Glutamatergic neuron (in vitro differentiated cells): ENCODE measurements at places on chromosomes 12 and 14. TPM values are rescaled to one million over a fixed set of nuclear protein-coding genes. Genes with fewer than 3 reads are reported as not detected.
A peak's percentile ranks its signal among the peaks of the same experiment; 100 is the strongest.

DNA sequence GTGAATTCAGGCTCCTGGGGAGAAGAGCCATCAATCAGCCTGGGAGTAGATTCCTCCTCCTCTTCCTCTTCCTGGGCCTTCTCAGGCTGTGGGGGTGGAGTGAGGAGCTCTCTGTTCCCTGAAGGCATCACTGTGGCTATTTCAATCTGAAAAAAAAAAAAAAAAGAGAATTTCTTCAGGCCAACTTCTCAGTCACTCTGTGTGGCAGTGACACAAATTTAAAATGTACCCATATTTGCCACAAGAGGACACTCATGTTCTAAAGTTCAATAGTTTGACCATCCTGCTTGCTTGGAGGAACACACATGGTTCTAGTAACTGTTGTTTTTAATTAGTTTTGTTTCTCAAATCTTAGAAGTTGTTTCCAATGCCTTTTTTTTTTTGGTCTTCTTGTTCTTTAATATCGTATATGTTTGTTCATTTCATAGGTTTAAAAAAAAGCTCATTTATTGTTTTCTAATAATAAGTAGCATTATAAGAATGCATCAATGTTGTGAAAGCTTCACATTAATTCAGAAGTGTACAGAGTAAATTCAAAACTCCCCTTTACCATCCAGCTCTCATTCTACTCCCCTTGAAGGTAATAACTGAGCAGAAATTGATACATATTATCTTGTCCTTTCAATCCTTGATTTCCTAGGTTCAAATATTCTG, 23.3 kb upstream of the CCER1 start:
- peaks cover 6% of the 10 kb centered on the region for H3K4me1 ChIP-seq
- H3K27me3 ChIP-seq: no peaks in the 10 kb centered on the region
- no peak overlapping the region for H3K4me3 ChIP-seq

- H3K27me3 ChIP-seq: peaks cover 6% of the 10 kb centered on the region
- DNase-seq: no peak
- no peaks in the 10 kb centered on the region for H3K36me3 ChIP-seq
- peaks cover 5% of the 10 kb centered on the region for H3K4me1 ChIP-seq
These were observed 29.7 kb downstream of the ESRRB start for GRCh38 chr14:76405627-76406026.

DNA sequence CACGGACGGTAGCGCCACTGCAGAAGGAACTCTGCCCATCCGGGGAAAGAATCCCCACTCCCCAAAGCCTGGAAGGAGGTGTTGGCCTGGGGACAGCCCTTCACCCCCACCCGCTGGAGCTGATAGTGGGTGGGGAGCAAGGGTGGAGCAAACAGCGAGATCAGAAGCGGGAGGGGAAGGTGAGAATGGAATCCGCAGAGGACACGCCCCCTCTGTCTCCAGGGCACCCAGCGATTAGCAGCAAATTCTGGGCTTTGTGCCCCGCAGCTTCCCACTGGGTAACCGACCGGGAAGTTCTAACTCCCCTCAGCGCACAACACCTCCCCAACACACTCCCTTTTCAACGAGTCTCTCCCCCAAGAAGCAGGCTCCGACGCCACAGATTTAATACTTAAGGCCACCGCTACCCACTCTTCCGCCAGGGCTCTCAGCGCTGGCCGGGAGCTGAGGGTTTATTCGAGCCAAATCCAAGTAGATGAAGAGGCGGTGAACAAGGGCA, 1.4 kb downstream of the SLC25A29 start:
- peak overlapping the region; percentile 83 for H3K27ac ChIP-seq
- peaks cover 9% of the 10 kb centered on the region for H3K27me3 ChIP-seq
- no peak for DNase-seq
- peaks cover 16% of the 10 kb centered on the region for H3K4me1 ChIP-seq

- no peak overlapping the region for H3K27ac ChIP-seq
- no peaks in the 10 kb centered on the region for H3K4me1 ChIP-seq
- H3K36me3 ChIP-seq: peaks cover 19% of the 10 kb centered on the region
- no peak overlapping the region for H3K4me3 ChIP-seq
- H3K27me3 ChIP-seq: peaks cover 1% of the 10 kb centered on the region
These were observed 36.1 kb downstream of the PARP11 start for GRCh38 chr12:3837049-3837448.

Gene TULP3
- total RNA-seq: 12.5 TPM

Gene KLRK1
- total RNA-seq: not detected

Gene VRTN
- 0.15 TPM for total RNA-seq

- H3K4me3 ChIP-seq: no peak overlapping the region
- no peak for DNase-seq
- no peaks in the 10 kb centered on the region for H3K36me3 ChIP-seq
- no peak overlapping the region for H3K27ac ChIP-seq
- H3K27me3 ChIP-seq: no peaks in the 10 kb centered on the region
These were observed 104.6 kb downstream of the EGLN3 start for GRCh38 chr14:33846100-33846824.

Gene GPRC5D
- total RNA-seq: not detected

- DNase-seq: no peak
- H3K27me3 ChIP-seq: peaks cover 4% of the 10 kb centered on the region
- peaks cover 28% of the 10 kb centered on the region for H3K4me1 ChIP-seq
- no peak overlapping the region for H3K27ac ChIP-seq
These were observed 10.5 kb downstream of the WNT5B start for GRCh38 chr12:1639538-1639937.

DNA sequence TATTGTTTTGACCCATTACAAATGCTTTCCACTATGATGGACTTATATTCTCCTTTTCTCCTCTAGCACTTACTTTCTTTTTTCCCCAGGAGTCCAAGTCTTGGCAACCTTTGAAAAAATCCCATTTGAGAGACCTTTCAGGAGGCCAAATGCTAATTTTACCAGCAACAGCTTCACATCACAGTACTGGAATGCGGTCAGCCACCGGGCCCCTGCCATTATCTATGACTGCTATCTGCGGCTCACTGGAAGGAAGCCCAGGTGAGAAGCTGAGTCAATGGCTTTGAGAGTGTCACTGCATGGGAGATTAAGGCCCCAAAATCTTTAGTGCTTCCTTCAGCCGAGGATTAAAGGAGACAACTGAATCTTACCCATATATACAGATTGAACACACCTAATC, 64.2 kb downstream of the ERGIC2 start:
- H3K4me1 ChIP-seq: no peaks in the 10 kb centered on the region
- no peak overlapping the region for H3K4me3 ChIP-seq
- no peaks in the 10 kb centered on the region for H3K36me3 ChIP-seq
- no peak for DNase-seq
- H3K27ac ChIP-seq: no peak overlapping the region
- H3K27me3 ChIP-seq: no peaks in the 10 kb centered on the region

DNA sequence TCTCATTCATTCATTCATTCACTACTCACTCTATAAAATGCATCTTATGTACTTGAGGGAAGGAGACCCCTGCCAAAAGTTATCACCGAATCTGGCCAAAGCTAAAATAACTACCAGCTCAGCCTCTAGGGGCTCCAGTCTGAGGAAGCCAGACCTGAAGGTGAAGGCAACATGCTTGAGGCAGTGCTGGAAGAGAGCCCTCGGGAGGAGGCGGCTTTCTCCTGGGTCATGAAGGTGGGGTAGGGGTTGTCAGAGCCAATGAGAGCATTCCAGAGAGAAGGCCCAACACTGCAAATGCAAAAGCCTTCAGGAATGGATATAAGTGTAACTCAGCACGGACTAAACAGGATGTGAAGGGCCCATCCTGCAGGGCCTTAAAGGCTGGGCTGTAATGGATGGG, 62.4 kb downstream of the GSC start:
- H3K27ac ChIP-seq: no peak overlapping the region
- H3K4me3 ChIP-seq: no peak overlapping the region
- no peak for DNase-seq
- H3K36me3 ChIP-seq: no peaks in the 10 kb centered on the region
- no peaks in the 10 kb centered on the region for H3K4me1 ChIP-seq
- peaks cover 7% of the 10 kb centered on the region for H3K27me3 ChIP-seq

- H3K27ac ChIP-seq: no peak overlapping the region
- DNase-seq: no peak
These were observed 10.6 kb downstream of the CEP128 start for GRCh38 chr14:80930836-80931389.

Gene SLC4A8
- total RNA-seq: 80.0 TPM

DNA sequence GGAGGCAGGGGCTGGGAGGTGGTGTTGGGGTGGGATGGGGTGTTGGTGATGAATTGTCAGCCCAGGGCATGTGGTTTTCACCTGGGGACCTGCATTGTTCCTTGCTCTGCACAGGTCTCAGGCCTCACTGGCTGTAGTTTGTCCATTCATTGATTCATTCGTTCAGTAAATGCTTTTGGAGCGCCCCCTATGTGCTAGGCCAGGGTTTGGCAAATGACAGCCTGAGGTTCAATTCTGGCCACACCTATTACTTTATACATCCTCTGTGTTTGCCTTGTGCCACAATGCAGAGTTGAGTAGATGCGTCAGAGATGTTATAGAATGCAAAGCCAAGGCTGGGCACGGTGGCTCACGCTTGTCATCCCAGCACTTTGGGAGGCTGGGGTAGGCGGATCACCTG, 4.7 kb downstream of the ADCK1 start:
- peak; percentile 24 for DNase-seq
- peaks cover 1% of the 10 kb centered on the region for H3K27me3 ChIP-seq
- no peak overlapping the region for H3K4me3 ChIP-seq
- no peaks in the 10 kb centered on the region for H3K36me3 ChIP-seq

Gene NGB
- 0.22 TPM for total RNA-seq

DNA sequence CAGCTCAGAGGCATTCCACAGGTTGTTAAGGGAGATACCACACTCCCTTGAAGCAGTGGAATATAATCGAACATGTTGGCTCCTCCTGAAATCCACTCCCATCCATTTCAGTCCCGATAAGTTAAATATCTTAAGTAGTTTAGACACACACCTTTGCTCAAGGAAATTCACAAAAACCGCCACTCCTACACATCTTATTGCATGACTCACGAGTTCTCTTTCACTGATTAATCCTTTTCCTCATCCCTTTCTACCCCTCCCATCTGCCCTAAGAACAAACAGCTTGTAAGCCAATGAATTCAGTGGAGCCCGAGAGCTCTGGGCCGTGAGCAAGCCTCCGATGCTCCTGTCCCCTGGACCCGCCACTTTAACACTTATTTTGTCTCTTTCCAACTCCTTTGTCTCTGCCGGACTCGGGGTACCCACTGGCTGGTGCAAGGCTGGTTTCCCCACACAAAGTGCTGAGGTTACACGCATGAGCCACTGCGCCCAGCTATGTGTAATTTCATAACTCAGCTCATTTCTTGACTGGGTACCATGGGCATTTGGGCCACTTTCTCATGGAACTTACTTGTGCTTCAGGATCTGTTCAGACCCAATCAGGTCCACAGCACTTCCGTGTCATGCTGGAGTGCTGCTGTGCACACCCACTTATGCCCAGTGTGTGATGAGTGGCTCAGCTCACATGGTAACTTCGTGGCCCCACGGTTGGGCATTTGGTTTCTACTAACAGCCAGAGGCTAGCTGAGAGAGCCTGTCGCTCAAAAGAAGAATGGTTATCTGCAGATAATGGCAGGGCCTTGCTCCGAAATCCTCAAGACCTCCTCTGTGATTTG, 171.8 kb upstream of the ALG10B start:
- peaks cover 4% of the 10 kb centered on the region for H3K27me3 ChIP-seq
- no peak overlapping the region for H3K27ac ChIP-seq
- no peak overlapping the region for H3K4me3 ChIP-seq
- peaks cover 8% of the 10 kb centered on the region for H3K36me3 ChIP-seq

DNA sequence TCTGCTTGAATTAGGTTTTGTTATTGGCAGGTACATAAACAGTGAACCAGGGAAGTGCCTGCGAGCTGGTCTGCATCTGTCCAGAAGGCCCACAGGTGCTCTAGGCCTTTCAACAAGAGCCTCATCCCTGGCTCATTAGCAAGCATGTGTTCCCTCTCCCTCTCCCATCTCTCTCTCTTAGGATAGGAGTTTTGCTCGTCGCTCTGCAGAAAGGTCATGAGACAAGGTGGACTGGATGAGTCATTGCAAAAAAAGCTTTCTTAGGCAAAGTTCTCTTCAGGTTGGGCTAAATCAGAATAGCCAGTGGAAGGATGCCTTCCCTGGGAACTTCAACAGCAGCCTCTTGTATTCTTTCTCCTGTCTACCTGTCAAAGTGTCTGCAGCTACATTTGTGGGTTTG, 14.6 kb upstream of the PRMT8 start:
- DNase-seq: no peak
- H3K4me1 ChIP-seq: peaks cover 11% of the 10 kb centered on the region
- H3K27me3 ChIP-seq: no peaks in the 10 kb centered on the region
- H3K4me3 ChIP-seq: no peak overlapping the region
- H3K36me3 ChIP-seq: no peaks in the 10 kb centered on the region

- no peak overlapping the region for H3K4me3 ChIP-seq
- H3K4me1 ChIP-seq: peaks cover 35% of the 10 kb centered on the region
- H3K27me3 ChIP-seq: peaks cover 8% of the 10 kb centered on the region
- no peak for DNase-seq
- no peak overlapping the region for H3K27ac ChIP-seq
These were observed 51.9 kb downstream of the SUSD6 start for GRCh38 chr14:69663300-69663643.

DNA sequence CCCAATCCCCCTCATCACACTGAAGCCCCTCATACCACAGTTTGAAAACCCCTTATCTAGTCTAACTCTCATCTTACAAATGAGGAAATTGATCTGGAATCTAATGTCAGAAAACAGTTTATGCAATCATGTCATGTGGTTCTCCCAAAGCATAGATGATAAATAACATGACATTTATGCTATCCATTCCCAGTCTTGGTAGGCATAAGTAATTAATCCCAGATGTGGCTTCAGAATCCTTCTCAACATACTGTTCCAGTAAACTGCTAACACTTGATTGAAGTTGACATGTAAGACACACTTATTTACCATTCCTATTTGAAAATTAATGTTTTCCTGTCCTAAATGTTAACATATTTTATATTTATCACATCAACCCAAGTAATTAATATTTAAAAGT, 168.7 kb downstream of the GALC start:
- H3K4me3 ChIP-seq: no peak overlapping the region
- DNase-seq: no peak
- peaks cover 4% of the 10 kb centered on the region for H3K4me1 ChIP-seq
- H3K27me3 ChIP-seq: no peaks in the 10 kb centered on the region

GRCh38 chr14:104756477-104757237, 3.7 kb downstream of the SIVA1 start:
- H3K4me1 ChIP-seq: peaks cover 7% of the 10 kb centered on the region
- no peak for DNase-seq
- peaks cover 17% of the 10 kb centered on the region for H3K27me3 ChIP-seq

GRCh38 chr12:46187023-46187422, 81.8 kb downstream of the SLC38A1 start:
- H3K27me3 ChIP-seq: peaks cover 9% of the 10 kb centered on the region
- peak overlapping the region; percentile 8 for H3K27ac ChIP-seq
- H3K4me3 ChIP-seq: no peak overlapping the region
- H3K4me1 ChIP-seq: no peaks in the 10 kb centered on the region
- peaks cover 27% of the 10 kb centered on the region for H3K36me3 ChIP-seq

DNA sequence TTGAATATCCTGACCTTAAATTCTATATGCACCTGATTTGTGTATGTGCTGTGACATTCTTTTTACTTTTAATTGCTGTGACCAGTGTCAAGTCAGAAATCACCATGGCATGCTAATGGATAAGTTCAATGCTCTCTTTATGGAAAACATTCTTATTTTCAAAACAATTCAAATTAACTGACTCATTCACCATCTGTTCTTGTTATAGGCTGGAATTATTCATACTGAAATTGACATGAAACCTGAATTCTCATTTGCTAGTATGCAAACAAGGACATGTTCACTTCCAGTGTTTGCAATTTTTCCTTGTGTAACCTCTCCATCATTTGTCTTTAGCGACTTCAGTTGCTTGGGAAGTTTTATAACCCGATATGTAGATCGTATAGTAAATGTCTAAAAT, at the start of gene TAS2R30:
TAS2R30 (minus strand) TSS at position 340 of the 400 bp plus-strand sequence. CDS start 400 bp downstream, outside the sequence.
- H3K4me1 ChIP-seq: peaks cover 7% of the 10 kb centered on the region
- no peaks in the 10 kb centered on the region for H3K27me3 ChIP-seq
- H3K4me3 ChIP-seq: no peak within 1 kb of the TSS
- no peaks in the 10 kb centered on the region for H3K36me3 ChIP-seq
- no peak for DNase-seq

Gene GCN1
- 173 TPM for total RNA-seq

Gene TAS2R42
- not detected for total RNA-seq
